Dermis blood vessel endothelial cell (primary cell): ENCODE measurements at places on chromosomes 4 and X. TPM values are rescaled to one million over a fixed set of nuclear protein-coding genes. Genes with fewer than 3 reads are reported as not detected.

DNA sequence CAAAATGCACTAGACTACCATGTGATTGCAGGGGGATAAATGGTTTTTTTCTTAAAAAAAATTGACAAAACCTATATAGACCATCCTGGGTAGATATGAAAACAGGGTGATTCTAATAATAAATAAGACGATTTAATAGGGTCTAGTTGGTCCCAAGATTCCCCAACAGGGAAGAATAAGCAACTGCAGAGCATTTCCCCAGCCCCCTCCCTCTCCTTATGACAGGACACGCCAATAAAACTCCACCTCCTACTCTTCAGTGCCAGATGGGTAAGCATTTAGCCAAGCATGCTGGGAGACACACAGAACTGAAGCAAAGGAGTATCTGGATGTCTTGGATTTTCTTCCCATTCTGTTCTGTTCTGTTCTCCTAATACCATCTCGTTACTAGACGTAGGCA, at the start of gene BRS3:
TSS of gene BRS3 (plus strand) at position 301 of the 400 bp plus-strand sequence. CDS start 168 bp downstream, outside the sequence.
- no peak for DNase-seq

- DNase-seq, result no peak
Observed at GRCh38 chrX:23656091-23656490, 11.2 kb upstream of the PRDX4 start.

DNA sequence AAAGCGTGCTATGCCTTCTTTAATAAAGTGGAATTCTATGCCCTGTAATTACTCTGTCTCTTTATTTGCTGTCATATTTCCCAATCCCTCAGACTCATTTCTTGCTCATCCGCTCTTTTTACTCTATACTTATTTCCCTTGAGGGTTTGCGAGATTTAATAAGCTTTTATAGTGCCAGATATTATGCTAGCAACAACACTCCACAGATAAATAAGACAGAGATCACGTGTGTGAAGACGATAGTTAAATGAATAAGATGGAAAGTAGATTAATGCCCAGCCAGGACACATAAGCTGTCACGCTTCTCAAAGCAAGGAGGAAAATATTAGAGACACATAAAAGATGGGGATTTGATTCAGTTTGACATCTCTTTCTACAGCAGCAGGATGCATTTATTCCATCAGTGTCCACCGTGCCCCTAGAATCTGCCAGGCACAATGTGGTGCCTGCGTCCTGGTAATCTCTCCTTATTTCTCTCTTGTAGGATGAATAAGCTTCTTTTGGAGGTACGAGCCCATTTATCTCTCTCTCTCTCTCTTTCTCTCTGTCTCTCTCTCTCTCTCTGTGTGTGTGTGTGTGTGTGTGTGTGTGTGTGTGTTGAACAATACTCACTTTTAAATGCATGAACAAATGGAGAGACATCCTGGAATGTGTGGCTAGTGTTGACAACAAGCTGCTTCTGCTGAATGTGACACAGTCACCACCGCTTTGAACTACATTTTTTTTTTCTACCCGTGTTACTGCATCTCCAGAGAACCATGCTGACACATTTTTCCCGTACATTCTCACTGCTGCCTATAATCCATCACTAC, 48.2 kb downstream of the TMEM156 start:
- DNase-seq, result peak; percentile 31

DNA sequence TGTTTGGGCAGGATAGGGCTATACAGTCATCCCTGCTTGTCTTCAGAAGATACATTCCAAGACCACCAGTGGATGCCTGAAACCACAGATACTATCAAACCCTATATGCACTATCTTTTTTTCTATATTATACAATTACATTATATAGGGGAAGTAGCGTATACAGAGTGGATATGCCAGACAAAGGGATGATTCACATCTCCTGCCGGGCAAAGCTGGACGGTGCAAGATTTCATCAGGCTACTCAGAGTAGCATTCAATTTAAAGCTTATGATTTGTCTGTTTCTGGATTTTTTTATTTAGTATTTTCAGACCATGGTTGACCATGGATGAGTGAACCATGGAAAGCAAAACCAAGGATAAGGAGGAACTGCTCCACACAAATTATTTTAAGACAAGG, 7.0 kb upstream of the AMTN start:
- DNase-seq, result no peak

DNA sequence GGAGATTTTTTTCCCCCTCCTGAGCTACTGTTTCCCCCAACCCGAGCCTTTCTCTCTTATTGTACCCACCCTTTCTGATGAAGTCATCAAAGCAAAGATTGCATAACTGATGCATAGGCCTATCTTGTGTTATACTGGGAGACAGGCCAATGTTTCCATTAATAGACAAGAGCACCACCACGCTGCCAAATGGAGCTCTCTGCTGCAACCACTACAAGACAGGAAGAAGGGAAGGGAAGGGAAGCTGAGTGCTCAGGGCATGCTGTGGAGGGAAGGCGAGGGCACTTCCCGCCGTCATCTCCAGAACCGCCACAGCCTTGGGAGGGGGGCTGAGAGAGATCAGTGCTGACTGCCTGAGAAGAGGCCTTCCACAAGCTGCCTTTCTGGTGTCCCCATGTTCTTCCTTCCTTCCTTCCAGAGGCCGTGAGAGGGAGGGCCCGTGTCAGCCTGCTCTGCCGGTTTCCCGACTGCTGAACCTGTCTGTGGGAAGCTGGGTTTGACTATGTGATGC, 75.0 kb downstream of the MGST2 start:
- peak; percentile 83 for DNase-seq

DNA sequence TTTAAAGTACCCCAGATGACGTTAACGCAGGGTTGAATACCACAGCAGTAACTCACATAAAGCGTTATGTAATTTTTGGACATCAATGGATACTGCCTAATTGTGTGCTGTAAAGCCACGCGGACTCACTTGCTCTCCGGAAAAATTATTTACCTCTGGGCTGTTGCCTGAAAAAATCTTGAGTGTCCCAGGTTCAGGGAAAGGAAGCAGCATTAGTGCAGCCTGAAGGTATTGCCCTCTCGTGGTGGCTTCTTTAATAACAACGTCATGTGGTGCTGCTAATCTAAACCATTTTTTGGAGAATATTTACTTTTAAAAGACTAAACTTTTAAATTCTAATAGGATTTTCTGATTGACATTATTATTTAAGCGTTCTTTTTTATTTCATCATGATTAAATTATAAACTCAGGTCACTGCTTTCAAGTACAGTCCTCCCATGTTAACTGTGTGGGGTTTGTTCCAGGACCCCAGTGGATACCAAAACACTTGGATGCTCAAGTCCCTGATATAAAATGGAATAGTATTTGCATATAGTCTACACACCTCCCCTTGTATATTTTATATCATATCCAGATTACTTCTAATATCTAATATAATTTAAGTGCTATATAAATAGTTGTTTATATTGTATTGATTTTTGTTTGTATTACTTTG, 384.8 kb downstream of the FAM133A start:
- no peak for DNase-seq

DNA sequence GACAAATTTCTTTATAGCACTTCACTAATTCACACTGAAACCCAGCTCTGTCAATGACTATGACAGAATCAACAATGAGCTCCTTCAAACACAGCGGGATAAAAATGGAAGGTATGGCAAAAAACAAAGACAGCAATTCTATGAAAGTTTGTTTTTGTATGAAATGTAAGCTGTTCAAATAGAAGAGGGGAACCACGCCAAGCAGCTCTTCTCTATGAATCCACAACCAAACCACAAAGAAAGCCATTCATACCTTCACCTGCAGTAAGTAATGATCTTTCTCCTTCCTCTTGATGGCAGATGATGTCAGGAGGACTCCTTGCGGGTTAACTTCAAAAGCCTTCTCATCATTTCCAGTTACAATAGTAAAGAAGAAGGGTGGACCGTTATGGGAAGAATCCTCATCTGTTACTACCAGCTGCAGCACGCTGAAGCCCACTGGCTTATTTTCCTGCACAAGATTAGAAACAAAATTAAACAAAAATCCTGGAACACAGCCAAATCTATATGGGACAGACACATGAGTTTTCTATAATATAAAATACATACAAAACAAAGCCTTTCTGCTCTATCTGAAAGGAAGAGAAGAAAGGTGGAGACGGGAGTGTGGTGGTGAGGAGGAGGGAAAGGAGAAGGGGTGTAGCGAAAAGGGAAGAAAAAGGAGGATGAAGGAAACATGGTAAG, 48.9 kb upstream of the MTNR1A start:
- no peak for DNase-seq

DNA sequence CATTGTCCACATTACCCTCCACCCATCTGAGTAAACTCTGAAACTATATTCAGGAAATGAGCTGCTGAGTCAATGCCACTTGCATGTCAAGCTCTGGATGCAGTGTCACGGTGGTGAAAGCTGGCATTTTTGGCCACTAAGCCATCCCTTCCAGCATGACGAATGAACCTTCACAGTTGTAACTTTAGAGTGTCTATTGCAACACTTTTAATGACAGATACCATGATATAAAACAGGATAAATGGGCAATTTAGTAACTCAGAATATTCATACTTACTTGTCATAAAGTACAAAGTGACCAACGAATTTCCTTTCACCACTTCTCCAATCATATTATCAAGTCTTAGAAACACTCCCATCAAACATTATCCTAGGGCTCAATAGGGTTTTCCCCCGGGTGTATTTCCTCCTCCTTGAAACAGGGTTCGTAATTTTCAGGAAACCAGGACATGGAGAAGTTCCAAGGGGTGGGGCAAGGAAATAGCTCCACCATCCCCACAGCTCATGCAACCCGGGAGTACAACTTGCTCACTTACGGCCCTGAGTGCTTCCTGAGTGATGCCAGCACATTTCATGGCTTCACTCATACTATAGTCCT, 73.1 kb downstream of the MTHFD2L start:
- peak; percentile 76 for DNase-seq

DNA sequence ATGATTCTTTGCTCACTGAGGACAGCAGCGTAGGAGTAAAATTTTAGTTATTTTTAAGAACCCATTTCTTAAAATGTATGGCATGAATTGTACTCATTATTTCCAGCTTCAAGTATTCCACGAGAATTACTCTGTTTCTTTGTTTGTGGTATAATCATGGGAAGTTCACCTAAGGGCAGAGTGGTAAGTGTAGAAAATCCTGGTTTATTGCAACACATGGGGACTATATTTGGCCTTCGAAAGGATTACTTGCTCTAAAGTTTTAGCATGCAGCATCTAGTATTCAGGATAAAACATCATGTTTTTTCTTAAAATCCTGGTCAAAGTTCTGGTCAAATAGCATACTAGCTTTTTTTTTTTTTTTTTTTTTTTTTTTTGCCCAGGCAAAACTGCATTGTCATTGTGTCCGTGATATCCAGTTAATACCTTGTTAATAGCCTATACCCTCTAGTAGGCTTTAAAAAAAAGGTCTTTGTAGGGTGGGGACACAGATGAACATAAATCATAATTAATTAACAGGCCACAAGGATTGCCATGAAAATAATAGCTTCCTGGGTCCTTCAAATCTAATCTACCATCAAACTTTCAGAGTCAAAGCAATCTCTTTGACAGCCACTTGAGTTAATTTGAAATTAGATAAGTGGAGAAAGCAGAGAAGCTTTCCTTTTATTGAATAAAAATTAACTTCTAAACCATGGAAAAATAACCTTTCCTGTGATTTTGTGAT, 44.6 kb upstream of the VEGFC start:
- no peak for DNase-seq

DNA sequence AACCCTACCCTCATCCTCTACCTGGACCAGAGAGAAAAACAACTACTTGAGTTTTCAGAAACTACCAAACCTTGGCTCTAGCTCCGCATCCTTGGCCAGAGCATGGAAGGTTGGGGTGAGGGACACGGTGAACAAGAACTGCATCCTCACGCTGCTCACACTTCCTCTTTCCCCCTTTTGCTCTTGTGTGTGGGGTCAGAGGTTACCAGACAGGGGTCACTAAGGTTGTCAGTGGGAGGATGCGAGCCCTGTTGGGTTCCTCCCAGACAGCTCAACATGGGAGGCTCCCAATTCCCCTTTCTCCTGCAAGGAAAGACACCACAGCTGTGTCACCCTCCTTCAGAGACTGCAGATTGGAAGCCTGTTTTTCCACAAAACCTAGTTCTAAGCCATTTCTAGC, 5.5 kb upstream of the ZXDB start:
- DNase-seq, result no peak

GRCh38 chrX:115940348-115940747, 230.2 kb upstream of the AGTR2 start:
- no peak for DNase-seq

- DNase-seq, result no peak
Observed at GRCh38 chrX:29397506-29397905, 810.3 kb downstream of the IL1RAPL1 start.

GRCh38 chr4:40969501-40969900, 219.7 kb downstream of the NSUN7 start:
- no peak for DNase-seq

DNA sequence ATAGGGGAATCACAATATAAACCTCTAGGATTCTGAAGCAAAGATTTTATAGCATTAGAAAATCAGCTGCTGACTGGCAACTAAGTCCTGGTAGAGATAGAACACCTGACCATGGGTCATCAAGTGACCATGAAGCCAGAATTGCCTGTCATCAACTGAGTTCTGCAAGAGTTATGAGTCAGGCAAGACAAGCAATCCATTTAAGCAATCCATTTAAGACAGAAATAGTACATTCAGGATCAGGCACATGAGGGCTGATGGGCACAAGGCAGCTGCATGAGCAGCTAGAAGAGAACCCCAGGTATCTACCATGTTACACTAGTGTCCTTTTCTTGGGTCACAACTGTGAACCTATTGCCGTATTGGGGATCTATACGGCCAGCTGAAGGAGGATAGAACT, 98.9 kb downstream of the SPRY1 start:
- DNase-seq, result no peak

GRCh38 chr4:15385928-15386327, 41.9 kb upstream of the C1QTNF7 start:
- no peak for DNase-seq

DNA sequence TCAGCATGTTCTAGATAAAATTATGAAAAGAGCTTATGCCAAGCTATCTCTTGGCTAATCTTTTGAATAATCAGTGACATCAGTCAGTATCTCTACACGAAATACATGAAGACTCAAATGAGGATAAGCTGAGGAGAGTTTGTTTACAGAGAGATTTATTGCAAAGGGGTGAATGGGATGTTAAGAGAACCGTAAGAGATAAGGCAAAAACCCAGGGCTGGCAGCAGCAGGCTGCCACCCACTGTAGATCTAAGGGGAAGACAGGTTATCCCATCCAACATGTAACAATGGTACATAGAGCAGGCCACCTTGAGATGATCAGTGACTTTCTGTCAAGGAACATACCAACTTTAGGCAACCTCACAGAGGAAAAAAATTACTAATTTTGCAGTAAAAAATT, 432.1 kb upstream of the NR3C2 start:
- DNase-seq, result peak; percentile 12

The FGD1 gene
- 2.4 and 3.2 TPM in 2 replicates for total RNA-seq

The C4orf36 gene
- total RNA-seq, result under 0.01 and 0.33 TPM in 2 replicates

The TEX13D gene
- not detected in 2 replicates for total RNA-seq

The IL2RG gene
- total RNA-seq, result 0.51 TPM in 1 of 2 replicates, not detected in the other

The MAGEA9 gene
- total RNA-seq, result not detected in 2 replicates

The NEXMIF gene
- total RNA-seq, result not detected in 2 replicates

The HTN1 gene
- total RNA-seq, result not detected in 2 replicates

The TTC29 gene
- not detected in 2 replicates for total RNA-seq

The TEX13B gene
- not detected in 2 replicates for total RNA-seq
